ENCODE measurements at places on chromosomes 1 and 21.

DNA sequence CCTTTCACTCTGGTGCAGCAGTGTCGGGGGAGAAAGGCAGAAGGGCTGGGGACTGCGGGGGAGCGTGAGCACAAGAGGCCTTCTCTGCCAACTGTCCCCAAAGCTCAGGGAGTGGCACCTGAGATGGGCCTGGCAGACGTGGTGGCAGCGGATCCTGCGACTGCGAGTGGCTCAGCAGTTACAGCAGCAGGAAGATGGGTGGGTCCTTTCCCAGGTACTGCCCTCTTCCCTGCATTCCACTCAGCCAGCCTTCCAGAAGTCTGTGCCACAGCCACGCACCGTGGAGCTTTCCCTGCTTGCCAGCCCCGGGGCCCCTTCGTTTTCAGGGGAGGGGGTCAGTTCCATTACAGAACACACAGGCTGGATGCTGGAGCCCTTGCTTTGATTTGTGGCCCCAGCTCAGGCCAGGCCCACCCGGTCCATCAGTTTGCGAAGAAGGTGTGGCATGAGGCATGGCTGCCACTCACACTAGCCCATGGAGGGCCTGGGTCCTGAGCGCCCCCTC is 17.2 kb downstream of the MTHFR start:
- DNase-seq: no peak

DNA sequence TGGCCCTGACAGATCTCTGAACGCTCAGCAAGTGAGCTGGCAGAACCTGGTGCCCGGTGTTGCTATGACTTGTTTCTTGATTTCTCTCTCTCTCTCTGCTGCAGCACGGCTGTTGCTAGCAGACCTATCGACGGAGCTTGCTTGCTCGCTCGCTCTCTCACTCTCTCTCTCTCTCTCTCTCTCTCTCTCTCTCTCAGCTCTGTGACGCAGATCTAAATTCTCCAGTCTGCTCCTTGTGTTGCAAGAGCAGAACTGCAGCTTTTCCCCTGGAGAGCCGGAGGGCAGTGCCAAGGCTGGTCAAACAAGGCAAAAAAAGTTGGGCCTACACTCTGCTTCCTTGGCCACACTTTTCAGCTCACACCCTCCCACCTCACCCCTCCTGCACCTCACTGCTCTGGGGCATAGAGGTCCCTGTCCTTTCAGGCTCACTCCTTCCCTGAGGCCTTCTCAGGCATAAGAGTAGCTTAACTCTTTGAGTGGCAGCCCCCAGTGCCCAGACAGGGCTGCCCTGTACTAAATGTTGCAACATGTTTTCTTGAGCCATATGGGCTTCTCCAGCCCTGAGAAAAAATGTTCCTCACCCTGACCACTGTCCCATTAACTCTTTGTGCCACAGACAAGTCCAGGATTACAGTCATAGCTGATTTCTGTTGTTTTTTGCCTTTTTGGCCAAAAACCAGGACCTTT is 72.2 kb downstream of the CD46 start:
- peak; percentile 81 for DNase-seq

DNA sequence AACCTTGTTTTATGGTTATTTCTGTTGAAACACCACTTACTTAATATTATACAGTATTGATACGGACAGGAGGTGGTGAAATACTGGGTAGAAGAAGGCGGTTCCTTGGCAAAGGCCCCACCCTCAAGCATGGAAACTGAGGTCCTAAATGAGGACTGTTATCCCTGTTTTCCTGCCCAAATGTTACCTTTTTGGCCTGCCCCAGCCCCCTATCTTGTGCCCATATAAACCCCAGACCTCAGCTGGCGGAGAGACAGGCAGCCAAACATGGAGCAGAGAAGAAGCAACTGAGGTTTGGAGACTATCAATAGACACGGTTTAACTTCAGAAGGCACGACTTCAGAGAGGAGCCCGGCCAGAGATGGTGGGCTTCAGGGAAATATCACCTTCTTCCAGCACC is 640.1 kb downstream of the PTPRU start:
- no peak for DNase-seq

DNA sequence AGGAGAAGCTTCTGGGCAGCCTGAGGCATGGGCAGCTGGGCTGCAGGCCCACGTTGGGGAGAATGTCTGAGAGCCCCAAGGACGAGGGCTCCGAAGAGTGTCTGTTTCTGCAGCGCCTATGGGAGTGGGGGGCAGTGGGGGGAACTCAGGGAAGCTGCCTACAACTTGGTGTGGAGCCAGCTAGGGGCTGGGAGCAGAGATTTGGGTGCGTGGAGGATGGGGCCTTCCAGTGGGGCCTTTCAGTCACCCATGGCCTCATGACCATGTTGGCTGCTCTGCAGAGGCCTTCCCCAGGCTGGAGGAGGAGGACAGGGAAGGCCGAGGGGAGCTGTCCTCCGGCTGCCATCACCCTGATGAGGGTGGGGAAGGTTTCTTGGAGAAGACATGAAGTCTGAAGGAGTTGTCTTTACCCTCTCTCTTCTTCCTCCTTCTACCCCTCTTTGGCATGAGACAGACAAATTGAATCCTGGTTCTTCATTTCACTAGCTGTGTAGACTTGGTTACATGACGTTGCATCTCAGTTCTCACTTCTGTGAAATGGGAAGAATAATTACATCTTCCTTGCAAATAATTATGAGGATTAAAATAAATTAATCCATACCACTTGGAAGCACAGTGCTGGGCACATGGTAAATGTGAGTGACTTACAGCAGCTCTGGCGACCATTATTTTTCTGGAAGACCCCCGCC is 8.3 kb downstream of the PPFIA4 start:
- no peak for DNase-seq

DNA sequence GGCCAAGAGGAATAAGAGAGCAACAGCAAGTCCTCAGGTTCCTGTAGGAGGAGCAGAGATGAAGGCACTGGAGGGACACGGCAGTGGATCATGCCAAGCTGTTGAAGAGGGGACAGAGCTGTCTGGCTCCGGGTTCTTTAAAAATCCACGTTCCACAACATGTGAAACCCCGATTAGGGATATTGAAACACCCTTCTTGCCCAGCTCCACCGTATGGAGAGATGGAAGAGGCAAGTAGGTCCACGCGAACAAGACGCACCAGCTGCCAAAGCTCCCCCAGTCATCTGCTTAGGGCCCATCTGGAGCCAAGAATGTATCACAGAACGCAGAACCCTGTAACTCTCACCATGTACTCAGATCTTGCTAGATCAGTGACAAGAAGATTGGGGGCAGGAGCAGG is 3.9 kb downstream of the C1orf198 start:
- DNase-seq: no peak

- no peak for DNase-seq
Observed at GRCh38 chr1:29643281-29643680, 407.0 kb downstream of the PTPRU start.

GRCh38 chr1:222653178-222653827 is 35.4 kb downstream of the MIA3 start:
- peak; percentile 8 for DNase-seq
